ENCODE measurements at places on chromosomes 5 and 9. TPM values are rescaled to one million over a fixed set of nuclear protein-coding genes. Genes with fewer than 3 reads are reported as not detected.
A peak's percentile ranks its signal among the peaks of the same experiment; 100 is the strongest.

Gene NDST1
- total RNA-seq, result 142 TPM

DNA sequence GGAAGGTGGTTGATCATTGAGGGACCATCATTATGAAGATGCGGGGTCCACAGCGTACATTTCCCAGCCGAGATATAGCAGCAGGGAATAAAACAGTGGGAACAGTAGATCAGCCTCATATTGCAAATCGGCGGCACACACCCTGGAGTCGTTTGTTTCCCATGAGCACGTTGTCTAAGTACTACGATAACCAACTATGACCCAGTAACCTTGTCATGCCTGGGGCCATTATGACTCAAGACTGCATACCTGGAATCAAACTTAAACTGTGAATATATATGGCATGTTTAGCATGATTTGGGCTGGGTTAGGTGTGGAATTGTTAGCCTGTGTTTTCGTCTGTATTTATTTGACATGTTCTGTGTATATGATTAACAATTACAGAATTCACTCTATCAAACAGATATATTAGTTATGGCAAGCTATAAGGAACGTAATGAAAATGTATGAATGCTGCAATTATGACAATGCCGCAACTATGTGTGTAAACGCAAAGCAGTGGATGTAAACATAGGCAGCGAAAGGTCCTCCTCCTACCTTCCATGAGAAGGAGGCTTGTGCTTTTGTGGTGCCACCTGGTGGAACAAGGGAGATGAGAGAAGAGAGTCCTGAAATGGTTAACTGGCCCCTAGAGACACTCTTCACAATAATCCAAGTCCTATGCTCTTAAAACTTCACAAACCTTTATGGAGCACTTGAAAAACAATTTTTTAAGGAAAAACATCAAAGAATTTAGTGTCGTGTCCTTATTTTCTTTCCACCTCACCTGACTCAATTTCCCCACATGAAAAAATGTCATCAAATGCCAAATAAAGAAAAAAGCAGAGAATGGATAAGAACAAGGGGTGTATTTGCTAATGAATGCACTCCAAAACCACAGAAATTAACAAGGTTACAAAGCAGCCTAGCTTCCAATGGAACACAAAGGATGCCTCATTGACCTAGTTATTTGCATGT is 47.1 kb downstream of the SEMA5A start:
- DNase-seq, result peak; percentile 26

Gene TAF11L10
- not detected for total RNA-seq

- no peak for DNase-seq
These were observed 43.1 kb upstream of the BNIP1 start for GRCh38 chr5:173101245-173101644.

- peak; percentile 57 for DNase-seq
These were observed 76.8 kb downstream of the STK10 start for GRCh38 chr5:172110921-172111851.

- DNase-seq, result peak; percentile 60
These were observed 174.4 kb downstream of the MUSK start for GRCh38 chr9:110842986-110843385.

GRCh38 chr9:128006332-128006996 is 25.7 kb upstream of the EEIG1 start:
- no peak for DNase-seq

Gene TRPM3
- total RNA-seq, result not detected

DNA sequence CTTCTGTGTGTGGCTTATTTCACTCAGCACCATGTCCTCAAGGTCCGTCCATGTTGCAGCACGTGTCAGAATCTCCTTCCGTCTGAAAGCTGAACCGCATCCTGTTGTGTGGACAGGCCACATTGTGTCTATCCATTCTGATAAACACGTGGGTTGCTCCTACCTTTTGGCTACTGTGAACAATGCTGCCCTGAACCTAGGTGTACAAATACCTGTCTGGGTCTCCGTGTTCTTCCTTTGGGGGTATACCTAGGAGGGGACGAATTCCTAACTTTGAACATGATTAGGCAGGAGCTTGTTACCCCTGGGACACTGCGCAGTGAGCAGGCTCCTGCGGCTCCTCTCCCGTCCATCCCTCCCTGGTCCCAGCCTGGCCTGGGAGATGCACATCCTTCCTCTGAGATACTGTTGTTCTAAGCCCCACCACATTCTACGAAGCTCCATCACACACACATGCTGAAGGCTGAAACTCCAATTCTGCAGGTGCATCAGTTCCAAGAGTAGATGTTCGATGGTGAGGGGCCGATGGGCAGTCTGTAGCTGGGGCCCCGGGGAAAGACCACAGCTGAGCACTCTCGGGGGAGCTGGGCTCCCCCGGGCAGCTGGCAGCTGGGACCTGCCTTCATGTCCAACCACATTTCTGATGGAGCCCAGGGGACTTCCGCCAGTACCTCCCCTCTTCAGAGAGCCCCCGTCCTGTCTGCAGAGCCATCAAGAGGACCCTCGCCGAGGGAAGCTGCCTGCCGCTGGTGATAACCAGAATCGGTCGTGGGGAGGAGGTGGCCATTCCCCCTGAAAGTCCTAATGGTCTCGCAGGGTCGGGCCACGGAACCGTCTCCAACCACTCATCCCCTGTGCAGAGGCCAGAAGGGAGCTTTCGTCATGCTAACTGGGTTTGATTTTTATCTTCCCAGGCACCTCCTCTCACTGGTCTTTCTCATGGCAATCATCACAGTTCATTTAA is 120.9 kb downstream of the COL23A1 start:
- no peak for DNase-seq

DNA sequence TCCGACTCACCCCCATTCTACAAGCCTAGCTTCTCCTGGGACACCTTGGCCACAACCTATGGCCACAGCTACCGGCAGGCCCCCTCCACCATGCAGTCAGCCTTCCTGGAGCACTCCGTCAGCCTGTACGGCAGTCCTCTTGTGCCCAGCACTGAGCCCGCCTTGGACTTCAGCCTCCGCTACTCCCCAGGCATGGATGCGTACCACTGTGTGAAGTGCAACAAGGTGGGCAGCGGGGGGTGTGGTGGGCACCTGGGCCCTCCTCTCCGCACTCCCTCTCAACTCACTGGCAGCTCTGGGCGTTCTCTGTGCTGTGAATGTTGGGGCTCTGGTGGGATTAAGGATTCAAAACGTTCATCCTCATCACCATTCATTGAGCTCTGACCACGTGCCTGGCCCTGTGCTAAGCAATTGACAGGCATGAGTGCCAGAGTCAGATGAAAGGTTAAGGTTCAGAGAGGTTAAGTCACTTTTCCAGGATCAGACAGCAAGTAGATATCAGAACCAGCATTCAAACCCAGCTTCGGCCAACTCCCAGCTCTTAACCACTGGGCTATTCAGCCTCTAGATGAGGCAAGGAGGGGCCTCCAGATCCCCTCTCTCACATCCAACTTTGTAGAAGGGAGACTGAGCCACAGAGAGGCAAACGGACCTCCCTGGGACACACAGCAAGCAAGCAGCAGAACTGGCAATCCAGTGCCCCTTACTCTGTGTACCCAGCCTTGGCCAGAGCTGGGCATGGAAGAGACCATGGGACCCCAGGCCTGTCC is 9.9 kb downstream of the GFI1B start:
- no peak for DNase-seq

Gene RANBP3L
- total RNA-seq, result not detected

DNA sequence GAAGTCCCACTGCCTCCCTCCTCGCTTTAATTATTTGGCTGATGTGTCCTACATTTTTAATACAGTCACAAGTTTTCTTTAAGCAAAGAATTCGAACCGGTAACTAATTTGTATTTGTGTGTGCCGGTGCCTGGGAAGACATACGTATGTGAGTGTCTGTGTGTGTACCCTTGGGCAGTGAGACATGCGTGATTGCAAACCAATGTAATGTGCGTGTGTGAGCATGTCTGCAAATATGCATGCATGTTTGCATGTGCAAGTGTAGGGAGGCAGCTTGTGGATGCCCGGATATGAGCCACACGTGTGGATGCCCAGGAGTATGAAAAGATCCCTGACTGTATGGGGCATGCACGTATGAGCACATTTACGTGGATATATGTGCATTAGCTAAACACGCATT is 44.4 kb upstream of the NEK6 start:
- no peak for DNase-seq

GRCh38 chr9:27353166-27353473 is 56.2 kb upstream of the EQTN start:
- no peak for DNase-seq

DNA sequence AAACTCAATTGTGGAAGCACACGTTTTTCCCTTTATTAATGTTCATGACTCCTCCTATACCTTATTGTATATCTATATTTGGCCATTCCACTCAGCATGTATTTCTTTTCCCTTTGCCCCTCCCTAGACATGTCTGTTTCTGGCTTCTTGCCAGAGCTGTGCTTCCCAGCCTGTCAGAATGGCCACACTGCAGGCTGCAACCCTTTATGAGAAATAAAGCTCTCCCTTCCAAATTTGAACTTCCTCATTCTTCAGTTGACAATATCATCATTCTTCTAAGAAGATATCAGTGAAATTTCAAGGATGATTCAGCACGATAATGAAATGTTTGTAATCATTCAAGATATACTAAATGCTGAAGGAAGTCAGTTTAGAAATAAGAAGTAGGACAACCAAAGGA is 107.6 kb upstream of the PRSS3 start:
- peak; percentile 0 for DNase-seq

GRCh38 chr5:114308508-114308907 is 53.4 kb upstream of the KCNN2 start:
- no peak for DNase-seq

Gene BAAT
- total RNA-seq, result 0.13 TPM

Gene ARSI
- total RNA-seq, result 45.4 TPM

- no peak for DNase-seq
These were observed 223.5 kb upstream of the TNC start for GRCh38 chr9:115341426-115341825.

- no peak for DNase-seq
These were observed 885.9 kb downstream of the EFNA5 start for GRCh38 chr5:106784846-106785245.

DNA sequence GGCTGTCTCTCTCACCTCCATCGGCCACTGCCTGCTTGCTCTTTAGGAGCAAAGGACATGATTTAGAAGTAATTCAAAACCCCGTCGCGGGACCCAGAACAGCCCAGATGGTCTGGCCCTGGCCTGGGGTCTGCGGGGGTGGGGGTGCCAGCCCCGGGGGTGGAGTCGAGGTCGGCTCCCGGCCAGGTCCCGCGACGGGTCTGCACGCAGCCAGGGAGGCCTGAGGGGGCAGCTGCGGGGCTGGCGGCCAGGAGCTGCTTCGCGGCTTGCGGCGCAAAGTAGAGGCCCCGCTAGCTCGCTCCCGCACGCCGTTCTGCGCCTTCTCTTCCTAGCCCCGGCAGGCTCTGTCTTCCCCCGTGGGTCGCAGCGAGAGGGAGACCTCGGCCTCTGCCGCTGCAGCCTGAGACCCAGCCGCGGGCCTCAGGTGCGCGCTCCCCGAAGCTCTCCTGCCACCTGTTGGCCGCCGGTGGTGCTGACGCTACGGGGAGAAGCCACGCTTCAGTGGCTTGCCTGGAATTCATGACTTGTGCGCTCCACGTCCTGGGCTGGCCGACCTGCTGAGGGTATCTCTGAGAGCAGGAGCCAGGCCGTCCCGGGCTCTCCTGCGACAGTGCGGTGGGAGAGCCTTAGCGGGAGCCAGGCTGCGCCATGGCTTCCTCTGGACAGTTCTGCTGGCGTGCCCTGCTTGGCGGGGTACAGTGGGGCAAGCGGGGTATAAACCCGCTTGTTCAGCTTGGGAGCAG is 157.2 kb upstream of the PITX1 start:
- DNase-seq, result peak; percentile 90

- no peak for DNase-seq
These were observed 475.7 kb downstream of the TMEM232 start for GRCh38 chr5:110250755-110251154.

Gene GPR150
- not detected for total RNA-seq

GRCh38 chr5:164593982-164594381 is 1088.6 kb downstream of the MAT2B start:
- DNase-seq, result no peak

Gene PCDHA7
- total RNA-seq, result 0.10 TPM

DNA sequence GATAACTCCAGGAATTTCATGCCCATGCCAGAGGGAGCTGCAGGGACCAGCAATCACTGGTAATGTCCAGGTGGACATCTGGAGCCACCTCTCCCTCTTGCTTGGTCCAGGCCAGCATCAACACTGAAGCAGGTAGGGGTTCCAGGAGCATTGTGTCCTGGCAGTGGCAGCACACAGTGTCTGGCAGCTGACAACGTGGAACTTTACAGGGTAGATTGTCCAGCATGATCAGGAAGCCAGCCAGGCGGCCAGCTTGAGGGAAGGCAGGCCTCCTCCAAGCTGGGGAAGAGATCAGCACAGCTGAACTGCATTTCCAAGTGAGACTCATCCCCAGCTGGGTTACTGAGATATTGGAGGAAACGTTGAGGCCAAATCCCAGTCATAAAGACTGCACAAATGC is 82.6 kb upstream of the RASGRF2 start:
- no peak for DNase-seq

Gene PCDHGA12
- total RNA-seq, result not detected

DNA sequence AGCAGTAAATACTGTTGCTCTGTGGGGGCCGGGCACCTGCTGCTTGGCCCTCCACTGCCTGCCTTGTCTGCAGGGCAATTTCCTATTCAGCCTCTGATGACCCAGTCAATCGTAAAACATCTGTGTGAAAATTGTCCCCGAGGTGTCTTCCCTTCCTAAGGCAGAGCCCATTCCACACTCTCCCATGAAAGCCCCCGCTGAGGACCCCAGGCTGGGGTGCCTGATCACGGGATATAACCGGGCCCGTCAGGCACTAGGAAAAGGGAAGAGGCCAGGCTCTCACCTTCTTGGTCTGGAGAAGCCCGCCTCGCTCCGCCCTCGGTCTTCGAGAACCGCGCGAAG is 27.2 kb upstream of the SCGB3A1 start:
- no peak for DNase-seq

- DNase-seq, result peak; percentile 53
These were observed 472.8 kb downstream of the SPOCK1 start for GRCh38 chr5:137026296-137026695.

Gene IRGM
- total RNA-seq, result not detected

DNA sequence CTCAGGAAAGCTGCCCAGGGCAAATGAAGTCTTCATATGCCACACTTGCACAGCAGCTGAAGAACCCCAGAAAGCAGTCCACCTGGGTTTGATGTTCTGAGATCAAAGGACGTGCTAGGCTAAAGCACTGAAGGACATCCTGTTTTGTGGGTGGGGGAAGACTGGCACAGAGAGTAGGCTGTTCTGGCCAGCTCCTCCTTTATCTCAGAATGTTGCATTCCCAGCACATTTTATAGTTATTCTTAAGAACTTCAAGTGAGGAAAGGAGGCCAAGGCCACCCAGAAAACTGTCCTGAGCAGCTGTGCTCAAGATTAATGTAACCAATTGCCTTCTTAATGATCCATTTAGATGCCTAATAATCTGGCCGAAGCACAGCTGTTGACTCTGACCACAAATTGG is 10.9 kb downstream of the SHOC1 start:
- no peak for DNase-seq
